ENCODE measurements at places on chromosomes 12 and 14.

- DNase-seq: no peak
These were observed 11.6 kb upstream of the GXYLT1 start for GRCh38 chr12:42156232-42156631.

- no peak for DNase-seq
These were observed 1177.1 kb downstream of the FLRT2 start for GRCh38 chr14:86707071-86707470.

DNA sequence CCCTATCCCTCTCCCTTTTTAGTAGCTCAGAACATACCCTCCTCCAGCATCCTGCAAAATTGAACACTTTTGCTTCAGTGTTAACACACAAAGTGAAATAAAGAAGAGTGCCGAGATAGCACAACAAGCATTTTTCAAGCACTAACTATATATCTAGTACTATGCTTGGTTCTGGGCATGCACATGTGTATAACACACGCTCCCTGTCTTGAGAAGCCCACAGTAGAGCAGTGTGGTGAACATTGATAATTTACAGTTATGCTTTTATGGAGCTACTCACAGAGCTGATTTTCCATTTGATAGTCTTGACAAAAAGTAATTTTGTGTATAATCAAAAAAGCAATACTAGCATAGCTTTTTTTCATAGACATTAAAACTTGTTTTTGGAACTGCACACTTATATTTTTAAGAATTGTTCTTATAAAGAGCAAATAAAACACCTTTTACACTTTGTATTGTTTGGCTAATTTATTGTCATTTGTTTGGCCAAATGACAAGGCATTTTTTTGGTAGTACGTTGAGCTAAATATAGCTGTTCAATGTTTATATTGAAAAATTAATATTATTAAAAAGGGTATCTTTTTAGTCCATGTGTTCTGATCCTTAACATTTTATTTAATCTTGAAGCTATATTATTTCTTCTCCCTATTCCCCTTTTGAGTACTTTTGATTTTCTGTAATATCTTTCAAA is 39.7 kb downstream of the LEMD3 start:
- DNase-seq: no peak

- DNase-seq: no peak
These were observed 39.6 kb downstream of the IQSEC3 start for GRCh38 chr12:106118-106591.

- DNase-seq: no peak
These were observed 1.0 kb upstream of the TBK1 start for GRCh38 chr12:64450711-64451486.

- no peak for DNase-seq
These were observed 440.8 kb downstream of the EGLN3 start for GRCh38 chr14:33510063-33510481.

DNA sequence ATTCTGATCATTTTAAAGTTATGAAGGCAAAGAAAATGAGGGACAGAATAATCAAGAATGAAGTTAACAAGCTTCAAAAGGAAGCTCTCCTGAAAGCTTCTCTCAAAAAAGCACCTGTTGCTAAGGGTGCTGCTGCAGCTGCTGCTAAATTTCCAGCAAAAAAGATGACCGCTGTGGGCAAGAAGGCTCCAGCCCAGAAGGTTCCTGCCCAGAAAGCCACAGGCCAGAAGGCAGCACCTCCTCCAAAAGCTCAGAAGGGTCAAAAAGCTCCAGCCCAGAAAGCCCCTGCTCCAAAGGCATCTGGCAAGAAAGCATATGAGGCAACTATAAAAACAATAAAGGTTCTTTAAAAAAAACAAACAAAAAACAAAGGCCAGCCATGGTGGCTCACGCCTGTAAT is 52.7 kb upstream of the NR2C1 start:
- DNase-seq: no peak

DNA sequence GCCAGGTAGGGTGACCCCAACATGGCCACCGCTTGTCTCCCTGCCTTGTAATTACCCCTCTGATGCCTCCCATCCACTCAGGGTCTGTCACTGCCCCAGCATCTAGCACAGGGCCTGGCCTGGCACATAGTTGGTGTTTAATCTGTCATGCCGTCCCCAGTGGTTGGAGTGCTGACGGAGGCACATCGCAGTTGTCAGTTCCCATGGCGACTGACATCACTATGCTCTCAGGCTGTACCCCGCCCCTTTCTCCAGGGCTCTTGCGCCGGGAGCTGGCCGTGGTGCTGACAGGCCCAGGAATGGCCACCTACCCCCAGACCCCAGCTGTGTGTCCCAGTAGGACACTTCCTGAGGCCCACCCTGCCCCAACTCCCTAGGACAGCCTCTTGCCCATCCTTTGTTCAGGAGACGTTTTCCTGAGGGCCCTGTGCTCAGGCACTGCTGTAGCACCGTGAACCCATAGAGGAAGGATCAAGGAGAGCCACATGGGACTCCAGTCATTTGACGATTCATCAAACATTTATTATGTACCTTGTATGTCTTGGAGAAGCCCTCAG is 23.0 kb downstream of the FAM222A start:
- peak; percentile 22 for DNase-seq

DNA sequence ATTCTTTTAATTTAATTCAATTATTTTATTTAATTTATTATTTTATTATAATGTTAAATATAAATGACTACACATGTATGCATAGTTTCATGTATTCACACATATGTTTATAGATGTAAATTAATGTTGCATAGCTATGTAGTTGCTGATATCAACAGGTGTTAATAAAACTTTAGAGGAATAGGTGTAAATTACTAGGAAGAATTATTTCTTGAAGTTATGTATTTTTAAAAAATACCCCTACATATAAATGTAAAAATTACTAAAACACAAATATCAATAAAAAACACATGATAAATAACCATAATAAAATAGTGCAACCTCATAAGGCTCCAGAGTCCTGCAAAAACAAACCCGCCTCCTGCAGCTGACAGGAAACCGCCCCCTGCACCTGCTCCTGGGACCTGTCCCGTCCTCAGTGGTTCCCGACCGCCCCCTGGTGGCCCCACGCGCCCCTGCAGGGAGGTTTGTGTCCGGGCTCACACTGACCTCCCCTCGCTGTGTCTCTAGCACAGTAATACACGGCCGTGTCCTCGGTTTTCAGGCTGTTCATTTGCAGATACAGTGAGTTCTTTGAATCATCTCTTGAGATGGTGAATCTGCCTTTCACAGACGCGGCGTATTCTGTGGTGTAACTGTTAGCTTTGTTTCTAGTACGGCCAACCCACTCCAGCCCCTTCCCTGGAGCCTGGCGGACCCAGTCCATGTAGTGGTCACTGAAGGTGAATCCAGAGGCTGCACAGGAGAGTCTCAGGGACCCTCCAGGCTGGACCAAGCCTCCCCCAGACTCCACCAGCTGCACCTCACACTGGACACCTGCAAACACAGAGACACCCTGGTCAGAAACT is 1264.0 kb downstream of the TMEM121 start:
- no peak for DNase-seq

DNA sequence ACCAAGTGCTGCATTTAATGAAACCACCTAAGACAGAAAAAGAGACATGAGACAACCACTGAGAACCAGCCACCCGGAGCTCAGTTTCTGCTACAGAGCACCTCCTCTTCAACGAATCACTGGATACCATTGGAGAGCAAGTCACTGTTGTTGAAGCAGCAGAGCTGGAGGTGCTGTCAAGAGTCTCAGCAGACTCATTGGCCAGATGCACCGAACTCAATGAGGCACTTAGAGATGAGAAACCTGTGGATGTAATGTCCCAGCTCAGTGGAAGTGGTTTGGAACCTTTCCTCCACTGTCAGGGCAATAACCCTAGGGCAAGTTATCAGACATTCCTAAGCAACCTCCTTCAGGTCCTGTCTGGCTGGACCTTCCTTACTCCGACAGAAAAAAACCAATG is 13.1 kb downstream of the NPC2 start:
- no peak for DNase-seq

DNA sequence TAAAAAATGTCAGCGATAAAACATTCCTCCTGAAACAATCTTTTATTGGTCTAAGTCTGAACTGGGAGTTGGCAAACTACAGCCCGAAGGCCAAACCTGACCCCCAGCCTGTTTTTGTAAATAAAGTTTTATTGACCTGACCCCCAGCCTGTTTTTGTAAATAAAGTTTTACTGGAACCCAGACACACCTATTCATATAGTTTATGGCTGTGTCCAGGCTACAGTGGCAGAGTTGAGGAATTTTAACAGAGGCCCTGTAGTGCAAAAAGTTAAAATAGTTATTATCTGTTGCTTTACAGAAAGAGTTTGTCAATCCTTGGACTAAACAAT is 12.1 kb upstream of the SCARB1 start:
- no peak for DNase-seq

- DNase-seq: no peak
These were observed 192.1 kb downstream of the CPNE8 start for GRCh38 chr12:38713294-38713693.

DNA sequence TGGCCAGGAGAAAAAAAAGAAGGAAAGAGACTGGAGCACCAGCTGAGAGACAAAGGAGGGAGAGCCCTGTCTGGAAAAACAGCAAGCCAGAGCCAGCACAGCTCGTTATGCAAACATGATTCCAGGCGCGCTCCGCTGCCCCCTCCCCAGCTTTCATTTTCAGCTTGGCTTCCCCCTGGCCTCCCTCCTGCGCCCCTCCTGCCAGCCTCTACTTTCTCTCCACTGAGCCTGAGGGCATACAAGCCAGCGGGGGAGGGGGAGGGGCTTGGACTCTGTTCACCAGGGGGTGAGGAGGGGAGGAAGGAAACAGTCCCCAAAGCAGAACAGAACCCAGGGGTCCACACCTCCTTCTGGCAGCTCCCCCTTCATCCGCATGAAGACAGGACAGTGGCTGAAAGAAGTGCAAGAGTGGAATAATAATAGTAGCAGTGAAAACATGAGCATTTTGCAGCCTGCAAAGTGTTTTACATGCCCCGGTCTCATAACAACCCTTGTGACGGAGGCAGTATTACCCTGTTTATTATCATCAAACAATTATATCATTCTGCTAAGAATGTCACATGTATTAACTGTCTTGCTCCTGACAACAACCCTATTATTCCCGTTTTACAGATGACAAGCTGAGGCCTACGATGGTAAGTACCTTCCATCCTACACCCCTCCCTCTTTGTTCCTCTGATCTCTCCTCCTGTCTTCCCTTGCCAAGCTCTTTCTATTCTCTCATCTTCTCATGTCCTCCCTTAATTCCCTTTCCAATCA is 24.2 kb downstream of the SMUG1 start:
- DNase-seq: no peak

DNA sequence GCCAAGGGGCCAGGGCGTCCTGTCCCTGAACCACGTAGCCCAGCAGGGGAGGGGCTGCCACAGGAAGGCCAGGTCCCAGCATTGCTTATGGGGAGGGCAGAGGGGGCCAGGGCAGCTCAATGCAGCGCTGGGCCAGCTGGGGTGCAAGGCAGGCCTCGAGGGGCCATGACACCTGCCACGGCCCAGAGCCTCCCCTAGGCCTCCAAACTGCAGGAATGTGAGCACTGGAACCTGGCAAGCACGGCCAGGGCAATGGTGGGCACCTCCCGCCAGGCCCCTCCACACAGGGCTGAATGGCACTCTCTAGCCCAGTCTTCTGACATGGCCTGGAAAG is 32.5 kb upstream of the GPR132 start:
- no peak for DNase-seq

GRCh38 chr14:92099802-92100201 is 6.6 kb downstream of the ATXN3 start:
- no peak for DNase-seq

GRCh38 chr14:77124345-77125280 is 17.0 kb downstream of the ZDHHC22 start:
- DNase-seq: no peak

- no peak for DNase-seq
These were observed 50.8 kb downstream of the ARL1 start for GRCh38 chr12:101356794-101357193.

GRCh38 chr14:63962906-63963305 is 110.1 kb downstream of the SYNE2 start:
- no peak for DNase-seq

DNA sequence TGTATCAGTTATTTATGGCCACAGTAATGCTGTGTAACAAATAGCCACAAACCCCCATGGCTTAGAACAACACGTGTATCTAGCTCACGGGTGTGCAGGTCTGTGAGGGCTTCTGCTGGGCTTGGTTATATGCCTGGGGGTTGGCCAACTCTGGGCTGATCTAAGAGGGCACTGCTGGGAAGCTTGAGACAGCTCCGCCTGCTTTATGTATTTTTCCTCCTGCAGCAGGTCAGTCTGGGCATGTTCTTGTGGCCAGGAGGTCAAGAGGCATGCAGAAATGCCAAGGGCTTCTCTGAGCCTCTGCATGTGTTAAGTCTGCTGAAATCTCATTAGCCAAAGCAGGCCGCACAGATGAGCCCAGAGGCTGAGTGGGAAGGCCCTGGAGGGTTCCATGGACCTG is 105.8 kb downstream of the ZNF664 start:
- no peak for DNase-seq

GRCh38 chr14:99234355-99234754 is 37.6 kb downstream of the BCL11B start:
- DNase-seq: no peak

DNA sequence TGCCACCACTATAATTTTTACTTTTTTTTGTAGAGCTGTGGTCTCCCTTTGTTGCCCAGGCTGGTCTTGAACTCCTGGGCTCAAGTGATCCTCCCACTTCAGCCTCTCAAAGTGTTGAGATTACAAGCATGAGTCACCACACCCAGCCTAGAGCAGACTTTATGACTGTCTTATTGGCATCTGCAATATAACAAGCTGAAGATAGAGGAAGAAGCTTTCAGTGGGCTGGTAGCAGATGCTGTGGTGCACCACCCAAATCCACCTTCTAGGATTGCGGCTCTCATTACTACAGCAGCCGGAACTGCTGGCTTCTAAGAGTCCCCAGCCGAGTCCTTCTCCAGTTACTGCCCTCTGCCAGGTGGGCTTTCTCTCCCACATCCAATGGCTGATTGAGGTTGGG is 7.6 kb upstream of the STK38L start:
- no peak for DNase-seq

GRCh38 chr12:120132863-120133385 is 16.4 kb upstream of the RAB35 start:
- no peak for DNase-seq

DNA sequence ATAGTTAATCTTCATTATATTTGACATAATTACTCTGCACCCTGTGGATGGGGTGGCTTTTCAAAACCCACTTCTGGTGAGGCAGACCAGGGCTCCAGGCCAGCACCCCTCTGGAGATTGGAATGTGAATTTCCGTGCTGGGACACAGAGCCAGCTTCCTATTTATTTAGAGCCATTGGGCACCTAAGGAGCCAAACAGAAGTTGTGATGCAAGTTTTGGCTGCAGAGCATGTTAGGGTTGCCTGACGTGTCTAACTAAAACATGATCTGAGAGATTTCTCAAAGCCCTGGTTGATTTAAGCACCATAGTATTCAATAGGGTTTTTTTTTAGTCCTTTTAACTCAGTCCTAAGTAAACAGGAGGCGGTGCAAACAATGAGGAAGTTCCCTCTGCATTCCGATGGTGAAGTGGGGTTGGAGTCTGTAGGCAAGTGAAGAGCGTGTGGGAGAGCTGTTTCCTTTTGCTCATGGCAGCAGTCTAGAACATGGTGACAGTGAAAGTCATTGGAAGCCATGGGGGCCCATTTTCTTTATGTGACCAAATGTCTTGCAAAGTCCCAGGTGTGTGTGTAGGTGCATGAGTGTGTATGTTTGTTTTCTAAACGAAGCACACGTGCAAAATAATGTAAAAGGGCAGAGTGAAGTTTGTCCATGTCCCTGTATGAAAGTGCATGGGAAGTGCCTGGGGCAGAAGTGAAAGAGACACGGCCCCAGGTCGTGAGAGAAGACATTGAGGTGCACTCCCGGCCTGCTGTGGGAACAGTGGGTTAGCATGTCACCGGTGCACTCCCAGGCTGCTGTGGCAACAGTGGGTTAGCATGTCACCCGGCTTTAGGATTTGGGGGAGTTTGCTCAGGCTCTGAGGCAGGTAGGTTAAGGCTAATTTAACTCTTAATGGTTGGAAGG is 117.7 kb downstream of the PRKCH start:
- DNase-seq: no peak
